Mesenchymal stem cell (in vitro differentiated cells and primary cell): ENCODE measurements at places on chromosomes 12 and 14.

- H3K4me3 ChIP-seq: no peak overlapping the region
- DNase-seq: peak; percentile 62
- no peak overlapping the region for H3K27ac ChIP-seq
- H3K36me3 ChIP-seq: peaks cover 24% of the 10 kb centered on the region
- H3K27me3 ChIP-seq: no peaks in the 10 kb centered on the region
These were observed 87.8 kb downstream of the RIC8B start for GRCh38 chr12:106861984-106862916.

DNA sequence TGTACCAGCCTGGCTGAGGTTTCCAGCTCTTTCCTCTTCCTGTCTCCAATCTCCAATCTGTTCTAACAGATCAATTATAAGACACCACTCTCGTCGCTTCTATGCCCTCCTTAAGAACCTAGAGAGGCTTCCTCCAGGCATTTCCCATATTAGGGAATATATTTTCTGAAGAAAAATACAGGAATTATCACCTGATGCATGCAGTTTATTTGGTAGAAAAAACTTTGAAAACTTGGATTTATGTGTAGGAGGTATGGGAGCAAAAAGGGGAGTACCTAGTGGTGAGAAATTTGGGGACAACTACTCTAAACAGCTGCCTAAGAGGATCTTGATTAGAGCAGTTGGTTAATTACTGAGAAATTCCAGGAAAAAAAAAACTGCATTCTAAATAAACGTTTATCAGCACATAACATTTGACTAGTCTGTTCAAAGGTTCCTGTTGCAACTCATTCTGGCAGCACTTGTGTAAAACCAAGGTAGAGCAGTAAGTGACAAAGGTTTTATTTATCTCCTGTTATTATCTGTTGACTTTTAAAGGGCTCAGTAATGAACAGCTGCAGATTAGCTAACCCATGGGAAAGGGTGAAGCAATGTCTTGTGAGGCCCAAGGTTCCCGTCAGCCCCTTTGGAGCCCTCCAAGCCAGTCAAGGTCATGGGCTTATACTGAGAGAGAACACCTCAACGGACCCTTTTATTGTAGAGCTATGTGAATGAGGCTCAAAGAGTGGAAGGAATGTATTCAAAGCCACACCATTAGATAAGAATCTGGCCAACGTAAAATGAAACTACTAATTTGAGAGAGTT, 36.4 kb upstream of the NR1H4 start:
- no peak for DNase-seq
- H3K27me3 ChIP-seq: peaks cover 10% of the 10 kb centered on the region
- no peak overlapping the region for H3K27ac ChIP-seq
- H3K4me3 ChIP-seq: no peak overlapping the region
- no peaks in the 10 kb centered on the region for H3K36me3 ChIP-seq

DNA sequence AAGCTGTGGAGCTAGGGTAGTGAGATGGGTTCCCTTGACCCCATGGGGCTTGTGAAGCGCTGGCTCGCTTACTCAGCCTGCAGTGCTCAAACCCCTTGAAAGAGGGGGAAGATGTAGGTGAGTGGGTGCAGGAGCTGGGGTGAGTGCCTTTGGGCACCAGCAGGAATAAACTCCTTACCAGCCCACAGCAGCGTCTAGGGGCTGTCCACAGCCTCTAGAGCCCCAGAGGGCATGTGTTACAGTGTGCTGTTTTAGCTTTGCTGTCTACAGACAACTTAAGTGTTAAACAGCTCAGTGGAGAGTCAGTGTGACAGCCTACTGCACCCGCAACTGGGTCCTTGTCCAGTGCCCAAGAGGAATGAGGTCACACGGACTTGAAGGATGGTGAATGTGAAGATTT, 48.0 kb downstream of the TSPAN8 start:
- H3K36me3 ChIP-seq: no peaks in the 10 kb centered on the region
- no peak overlapping the region for H3K4me3 ChIP-seq
- no peaks in the 10 kb centered on the region for H3K27me3 ChIP-seq
- H3K4me1 ChIP-seq: no peaks in the 10 kb centered on the region
- H3K27ac ChIP-seq: no peak overlapping the region

DNA sequence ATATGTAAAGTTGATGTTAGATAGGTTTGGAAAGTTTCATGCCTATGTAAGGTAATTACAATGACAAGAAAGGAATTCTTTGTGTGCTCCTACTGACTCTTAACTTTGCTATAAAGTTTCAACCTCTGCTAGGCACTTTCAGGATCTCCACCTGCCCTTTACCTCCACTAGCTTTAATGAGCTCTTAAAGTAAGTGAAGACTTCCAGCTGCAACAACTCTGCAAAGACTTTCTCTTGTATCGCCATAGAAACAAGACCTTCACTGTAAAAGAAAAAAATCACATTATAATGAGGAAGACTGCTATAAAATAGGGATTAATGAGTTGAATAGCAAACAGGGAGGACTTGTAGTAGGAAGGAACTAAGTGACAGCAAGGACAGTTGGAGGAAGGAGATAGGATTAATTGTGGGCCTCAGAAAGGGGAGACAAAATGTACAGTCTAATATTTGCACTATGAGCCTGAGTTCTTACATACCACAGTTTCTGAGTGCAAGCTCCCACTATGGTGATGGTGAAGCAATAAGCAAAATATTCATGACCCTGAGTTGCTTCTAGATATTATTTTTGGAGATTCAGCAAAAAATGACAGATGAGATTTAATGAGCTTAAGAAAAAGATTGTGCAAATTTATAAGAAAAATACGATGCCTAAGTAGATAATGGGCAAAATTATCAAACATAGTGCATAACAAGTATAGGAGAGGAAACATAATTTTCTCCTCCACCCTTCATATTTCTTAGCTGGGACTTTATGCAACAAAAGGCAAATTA, 66.7 kb downstream of the DHRS2 start:
- DNase-seq: no peak
- H3K4me3 ChIP-seq: no peak overlapping the region
- no peaks in the 10 kb centered on the region for H3K4me1 ChIP-seq
- H3K27ac ChIP-seq: no peak overlapping the region
- no peaks in the 10 kb centered on the region for H3K36me3 ChIP-seq

GRCh38 chr12:110763583-110763982, 20.9 kb upstream of the PPP1CC start:
- H3K4me1 ChIP-seq: no peaks in the 10 kb centered on the region
- no peak for DNase-seq
- H3K36me3 ChIP-seq: no peaks in the 10 kb centered on the region
- H3K27ac ChIP-seq: no peak overlapping the region
- H3K4me3 ChIP-seq: no peak overlapping the region

- peaks cover 3% of the 10 kb centered on the region for H3K4me1 ChIP-seq
- no peaks in the 10 kb centered on the region for H3K36me3 ChIP-seq
- H3K27me3 ChIP-seq: no peaks in the 10 kb centered on the region
- no peak overlapping the region for H3K4me3 ChIP-seq
- peak; percentile 89 for DNase-seq
These were observed 58.2 kb upstream of the FLRT2 start for GRCh38 chr14:85471744-85472143.

GRCh38 chr12:22808860-22809259, 183.9 kb downstream of the ETNK1 start:
- peaks cover 5% of the 10 kb centered on the region for H3K4me1 ChIP-seq
- H3K36me3 ChIP-seq: no peaks in the 10 kb centered on the region
- no peaks in the 10 kb centered on the region for H3K27me3 ChIP-seq
- no peak for DNase-seq
- H3K4me3 ChIP-seq: no peak overlapping the region

DNA sequence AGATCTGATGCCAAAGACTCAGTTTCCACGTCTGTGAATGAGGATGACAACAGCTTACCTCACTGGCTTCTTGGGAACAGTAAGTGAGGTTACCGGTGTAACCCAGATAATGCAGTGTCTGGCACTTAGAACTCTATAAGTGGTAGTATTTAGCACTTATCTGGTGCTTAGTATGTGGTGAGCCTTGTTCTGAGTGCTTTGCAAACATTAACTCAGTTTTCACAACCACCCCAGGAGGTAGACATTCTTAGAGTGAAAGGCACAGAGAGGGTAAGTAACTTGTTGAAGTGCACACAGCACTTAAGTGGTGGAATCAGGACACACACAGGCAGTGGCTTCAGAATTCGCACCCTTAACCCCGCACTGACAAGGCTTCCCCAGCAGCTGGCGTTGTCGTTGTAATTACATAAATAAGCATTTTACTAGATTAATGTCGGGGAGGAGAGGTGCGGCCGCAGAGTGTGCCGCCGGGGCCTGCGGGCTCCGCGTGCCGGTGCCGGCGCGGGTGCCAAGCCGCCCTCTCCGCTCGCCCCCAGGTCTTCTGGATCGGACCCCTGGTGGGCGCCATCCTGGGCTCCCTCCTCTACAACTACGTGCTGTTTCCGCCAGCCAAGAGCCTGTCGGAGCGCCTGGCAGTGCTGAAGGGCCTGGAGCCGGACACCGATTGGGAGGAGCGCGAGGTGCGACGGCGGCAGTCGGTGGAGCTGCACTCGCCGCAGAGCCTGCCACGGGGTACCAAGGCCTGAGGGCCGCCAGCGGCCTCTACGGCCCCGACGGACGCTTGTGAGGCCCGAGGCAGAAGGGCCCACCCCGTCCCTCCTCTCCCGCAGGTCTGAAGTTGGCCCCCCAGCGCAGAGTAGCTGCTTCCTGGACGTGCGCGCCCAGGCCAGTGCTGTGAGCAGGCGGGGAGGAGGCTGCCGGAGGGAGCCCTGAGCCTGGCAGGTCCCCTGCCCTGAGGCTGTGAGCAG, 4.6 kb downstream of the AQP2 start:
- DNase-seq: no peak
- peaks cover 9% of the 10 kb centered on the region for H3K4me1 ChIP-seq
- no peak overlapping the region for H3K4me3 ChIP-seq
- no peak overlapping the region for H3K27ac ChIP-seq
- no peaks in the 10 kb centered on the region for H3K36me3 ChIP-seq

DNA sequence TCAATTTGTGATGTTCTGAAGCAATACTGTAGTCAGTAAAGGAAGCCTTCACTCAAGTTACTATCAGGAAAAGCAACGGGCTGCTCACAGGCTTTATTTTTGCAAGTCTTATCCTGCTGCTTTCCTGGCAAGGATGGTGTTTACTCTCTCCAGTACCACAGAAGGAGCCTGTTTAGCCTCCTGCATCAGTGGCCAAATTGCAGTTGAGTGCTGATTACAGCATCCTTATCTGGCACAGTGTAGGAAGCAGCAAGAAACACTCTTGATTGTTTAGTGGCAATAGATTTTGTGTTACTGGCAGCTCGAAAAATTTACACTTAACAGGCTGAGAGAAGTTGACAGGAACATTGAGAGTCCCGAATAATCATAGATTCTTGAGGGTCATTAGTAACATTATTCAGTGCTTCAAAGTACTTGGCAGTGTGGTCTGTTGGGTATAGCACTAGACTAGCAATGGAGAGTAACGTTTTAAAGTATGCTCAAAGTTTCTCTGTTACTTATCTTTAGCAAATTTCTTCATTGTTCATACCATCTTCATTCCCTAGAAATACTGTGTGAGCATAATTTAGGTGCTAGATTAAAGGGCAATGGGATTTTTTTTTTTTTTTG, 11.7 kb downstream of the TULP3 start:
- DNase-seq: peak; percentile 51
- H3K27ac ChIP-seq: no peak overlapping the region
- H3K27me3 ChIP-seq: no peaks in the 10 kb centered on the region
- peaks cover 11% of the 10 kb centered on the region for H3K36me3 ChIP-seq
- peaks cover 14% of the 10 kb centered on the region for H3K4me1 ChIP-seq

- no peaks in the 10 kb centered on the region for H3K36me3 ChIP-seq
- no peak for DNase-seq
- H3K27ac ChIP-seq: no peak overlapping the region
- H3K27me3 ChIP-seq: peaks cover 44% of the 10 kb centered on the region
- H3K4me1 ChIP-seq: no peaks in the 10 kb centered on the region
These were observed 34.0 kb downstream of the PLEKHD1 start for GRCh38 chr14:69518289-69519101.

DNA sequence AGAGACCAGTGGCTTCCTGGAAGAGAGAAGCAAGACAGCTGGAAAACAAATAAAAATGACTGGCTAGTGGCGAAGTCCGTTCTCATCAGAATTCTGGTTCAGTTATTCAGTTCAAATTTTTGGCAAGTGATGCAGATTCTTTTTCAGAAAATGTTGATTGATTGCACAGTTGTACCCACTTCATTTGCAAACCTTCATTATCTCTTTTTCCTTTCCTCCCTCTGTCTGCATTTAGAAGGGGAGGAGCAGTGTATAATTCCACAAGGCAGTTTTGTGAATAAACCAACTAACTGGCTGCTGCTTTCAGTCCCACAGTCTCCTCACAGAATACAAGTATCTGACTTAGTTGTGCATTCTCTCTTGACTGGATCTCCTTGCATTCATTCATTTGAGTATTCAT, 417.5 kb downstream of the NPAS3 start:
- no peak for DNase-seq
- H3K27me3 ChIP-seq: no peaks in the 10 kb centered on the region
- H3K27ac ChIP-seq: no peak overlapping the region
- no peaks in the 10 kb centered on the region for H3K36me3 ChIP-seq
- H3K4me3 ChIP-seq: no peak overlapping the region
- H3K4me1 ChIP-seq: no peaks in the 10 kb centered on the region

- H3K4me3 ChIP-seq: no peak overlapping the region
- H3K36me3 ChIP-seq: no peaks in the 10 kb centered on the region
- H3K4me1 ChIP-seq: peaks cover 8% of the 10 kb centered on the region
- H3K27ac ChIP-seq: peak overlapping the region; percentile 93
These were observed 327.7 kb downstream of the RAD51B start for GRCh38 chr14:68147303-68147702.

GRCh38 chr12:104055686-104056388, 5.8 kb upstream of the GLT8D2 start:
- no peak for DNase-seq
- H3K27ac ChIP-seq: no peak overlapping the region
- no peaks in the 10 kb centered on the region for H3K27me3 ChIP-seq
- H3K4me3 ChIP-seq: no peak overlapping the region
- H3K36me3 ChIP-seq: no peaks in the 10 kb centered on the region

- H3K4me3 ChIP-seq: no peak overlapping the region
- H3K27ac ChIP-seq: no peak overlapping the region
- DNase-seq: peak; percentile 12
- no peaks in the 10 kb centered on the region for H3K36me3 ChIP-seq
- H3K4me1 ChIP-seq: no peaks in the 10 kb centered on the region
These were observed 165.4 kb downstream of the DERA start for GRCh38 chr12:16076557-16076956.

GRCh38 chr12:51672334-51672733, 81.3 kb downstream of the SCN8A start:
- no peaks in the 10 kb centered on the region for H3K4me1 ChIP-seq
- no peak for DNase-seq
- H3K27me3 ChIP-seq: no peaks in the 10 kb centered on the region
- H3K27ac ChIP-seq: no peak overlapping the region
- H3K36me3 ChIP-seq: peaks cover 12% of the 10 kb centered on the region
